ENCODE measurements at places on chromosomes 5 and 9.

DNA sequence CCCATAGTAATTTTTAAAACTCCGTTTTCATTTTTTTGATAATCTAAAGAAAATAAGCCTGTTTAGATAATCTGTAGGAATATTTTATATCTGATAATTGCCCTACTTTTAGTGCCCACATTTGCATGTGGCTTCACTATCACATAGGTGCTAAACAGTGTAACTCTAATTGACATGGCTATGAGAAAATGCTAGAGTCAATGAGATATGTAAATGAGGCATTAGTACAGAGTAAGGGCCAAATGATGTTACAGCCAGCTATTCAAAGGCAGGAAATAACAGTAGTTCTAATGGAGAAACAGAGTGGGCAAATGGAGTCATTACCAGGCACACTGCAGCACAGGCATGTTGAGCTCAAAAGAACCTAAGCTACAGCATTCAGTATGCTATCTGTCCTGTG lies 37.3 kb upstream of the GCNT4 start:
- DNase-seq, result no peak

DNA sequence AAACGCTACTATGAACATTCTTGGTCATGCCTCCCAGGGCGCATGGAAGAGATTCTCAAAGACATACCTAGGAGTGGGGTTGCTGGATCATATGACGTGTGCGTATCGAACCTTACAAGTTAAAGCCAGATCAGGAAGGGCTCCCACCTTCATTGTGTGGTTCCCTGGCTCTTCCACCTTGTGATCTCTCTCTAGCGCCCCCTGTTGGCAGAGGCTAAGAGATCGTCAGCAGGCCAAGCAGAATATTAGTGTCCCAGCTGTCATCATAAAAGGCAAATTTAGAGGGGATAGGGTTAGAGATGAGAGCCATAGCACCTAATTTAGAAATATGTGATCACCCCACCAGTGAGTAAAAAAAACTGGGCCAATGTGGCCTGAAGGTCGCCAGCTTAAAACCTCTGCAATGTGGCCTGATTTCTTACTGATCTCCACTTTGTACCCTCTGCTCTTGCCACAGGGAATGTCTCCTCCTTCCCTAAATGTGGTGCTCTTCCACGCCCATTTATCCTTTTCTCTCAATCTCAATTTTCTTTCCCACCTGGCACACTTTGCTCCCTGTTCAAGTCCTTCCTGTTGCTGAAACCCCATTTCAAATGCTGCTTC lies 91.7 kb upstream of the SHB start:
- peak; percentile 24 for DNase-seq

DNA sequence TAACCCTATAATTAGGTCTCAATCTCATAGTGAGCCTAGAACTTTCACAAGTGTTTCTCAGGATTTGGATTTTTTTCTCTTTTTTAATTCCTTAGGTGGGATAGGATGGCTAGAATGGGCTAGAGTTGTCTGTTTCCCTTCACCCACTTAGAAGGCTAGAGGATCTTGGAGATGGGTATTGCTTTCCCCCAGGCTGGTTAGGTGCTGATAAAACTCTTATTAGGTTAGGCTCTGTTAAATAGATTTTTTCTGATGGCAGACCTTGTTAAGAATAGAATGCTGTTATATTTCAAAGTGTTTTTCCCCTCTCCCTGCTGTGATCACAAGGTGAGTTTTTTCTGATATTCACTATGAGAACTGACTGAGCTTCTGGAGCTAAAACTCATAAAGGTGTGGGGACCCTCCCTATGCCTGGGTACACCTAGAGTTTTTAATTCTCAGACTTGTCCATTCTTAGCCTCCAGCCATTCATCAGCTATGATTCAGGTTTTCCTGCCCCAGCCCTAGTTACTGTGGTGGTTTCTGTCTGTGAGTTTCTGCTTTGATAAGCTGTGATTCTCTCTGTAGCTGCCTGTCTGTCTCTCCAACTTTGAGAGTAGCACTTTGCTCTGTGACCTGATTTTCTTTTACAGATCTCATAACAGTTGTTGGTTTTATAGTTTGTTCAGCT lies 132.4 kb downstream of the HACD4 start:
- DNase-seq, result no peak

DNA sequence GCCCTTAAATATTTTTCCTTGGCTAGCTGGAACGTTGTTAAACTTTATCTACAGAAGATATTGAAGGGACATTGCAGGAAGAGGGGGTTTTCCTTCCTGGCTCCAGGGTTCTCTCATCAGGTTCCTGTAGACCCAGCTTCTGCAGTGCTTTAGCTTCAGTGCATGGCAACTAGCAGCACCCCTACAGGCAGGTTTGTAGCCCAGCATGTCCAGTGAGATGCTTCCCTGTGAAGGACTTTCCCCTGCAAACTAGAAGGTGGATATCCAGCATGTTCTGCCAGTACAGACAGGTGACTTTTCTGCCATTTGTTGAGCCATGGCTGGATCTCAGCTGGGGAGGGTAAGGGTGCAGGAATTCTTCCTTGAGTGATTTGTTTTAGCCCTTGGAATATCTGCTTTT lies 10.4 kb downstream of the CCL28 start:
- DNase-seq, result no peak

DNA sequence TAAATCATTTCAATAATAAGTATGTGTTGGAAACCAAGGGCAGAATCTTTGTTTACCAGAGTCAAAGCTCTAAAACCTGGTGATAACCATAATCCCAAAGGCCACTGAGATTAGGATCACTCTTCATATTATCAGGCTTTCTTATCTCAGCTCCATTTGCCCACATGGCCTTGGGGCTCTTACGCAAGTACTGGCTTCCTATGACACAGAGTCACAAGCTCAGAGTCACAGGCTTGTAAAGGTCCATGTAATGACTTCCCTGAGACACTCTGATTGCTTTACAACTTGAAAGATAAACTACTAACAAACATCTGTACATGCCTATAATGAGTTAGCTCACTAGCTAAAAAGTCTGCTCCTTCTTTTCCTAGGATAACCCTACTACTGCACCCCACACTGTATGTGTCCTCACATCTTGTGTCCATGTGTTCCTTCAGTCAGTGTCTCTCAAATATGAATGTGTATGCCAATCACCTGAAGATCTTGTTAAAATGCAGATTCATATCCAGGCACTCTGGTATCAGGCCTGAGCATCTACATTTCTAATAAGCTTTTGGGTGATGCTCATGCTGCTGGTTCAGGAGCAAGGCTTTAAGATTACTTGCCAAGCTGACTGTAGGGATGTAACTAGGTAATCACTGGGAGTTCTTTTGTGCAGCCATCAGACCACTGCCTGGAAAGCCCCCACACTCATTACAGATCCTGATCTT lies 28.4 kb downstream of the SEMA6A start:
- DNase-seq, result no peak

GRCh38 chr9:115597330-115597895 lies 479.5 kb upstream of the TNC start:
- DNase-seq, result no peak

- no peak for DNase-seq
Measured at GRCh38 chr5:64872044-64872443, 103.3 kb downstream of the CWC27 start.

DNA sequence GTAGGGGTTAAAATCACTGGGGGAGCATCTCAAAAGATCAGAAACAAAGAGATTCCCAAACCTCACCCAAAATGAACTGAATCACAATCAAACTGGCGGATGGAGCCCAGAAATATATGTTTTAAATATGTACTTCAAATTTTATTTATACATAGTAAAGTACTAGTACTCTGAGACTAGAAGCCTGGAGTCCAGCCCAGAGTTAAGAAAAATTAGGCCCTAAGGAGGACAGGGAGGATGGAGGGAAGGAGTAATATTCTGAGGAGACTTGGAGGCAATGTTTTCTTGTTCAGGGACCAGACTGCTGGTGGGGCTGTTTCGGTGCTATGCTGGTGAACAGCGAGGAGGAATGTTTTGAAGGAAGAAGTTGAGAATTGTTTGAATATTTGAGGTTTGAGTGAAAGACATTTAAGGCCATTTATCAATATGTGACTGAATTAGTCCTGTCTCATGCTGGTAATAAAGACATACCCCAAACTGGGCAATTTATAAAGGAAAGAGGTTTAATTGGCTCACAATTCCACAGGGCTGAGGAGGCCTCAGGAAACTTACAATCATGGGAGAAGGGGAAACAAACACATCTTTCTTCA lies 552.4 kb upstream of the DAB2 start:
- DNase-seq, result no peak

- no peak for DNase-seq
Measured at GRCh38 chr5:78738693-78739300, 90.2 kb upstream of the LHFPL2 start.

- no peak for DNase-seq
Measured at GRCh38 chr5:102991802-102992201, 128.1 kb downstream of the GIN1 start.

DNA sequence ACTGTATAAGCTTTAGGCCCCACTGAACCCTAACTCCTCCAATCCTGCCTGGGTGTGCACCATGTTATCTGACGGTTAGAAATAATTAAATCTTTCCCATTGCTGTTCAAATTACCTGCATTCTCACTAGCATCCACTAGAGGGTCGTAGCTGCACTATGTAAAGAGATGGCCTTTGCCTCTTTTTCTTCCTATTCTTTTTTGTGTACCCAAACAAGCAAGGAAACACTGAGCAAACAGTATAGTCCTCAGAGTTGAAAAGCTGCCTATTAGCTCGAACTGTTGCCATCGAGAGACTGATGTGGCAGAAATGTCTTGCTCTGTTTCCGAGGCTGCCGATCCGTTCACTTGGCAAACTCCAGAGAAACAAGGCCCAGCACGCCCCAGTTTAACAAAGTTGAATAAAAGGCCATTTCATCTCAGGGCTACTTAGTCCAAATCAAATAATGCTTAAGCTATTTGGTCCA lies 163.8 kb upstream of the TRPM3 start:
- DNase-seq, result peak; percentile 3

GRCh38 chr5:1343931-1344901 lies 683 bp downstream of the CLPTM1L start:
- no peak for DNase-seq

DNA sequence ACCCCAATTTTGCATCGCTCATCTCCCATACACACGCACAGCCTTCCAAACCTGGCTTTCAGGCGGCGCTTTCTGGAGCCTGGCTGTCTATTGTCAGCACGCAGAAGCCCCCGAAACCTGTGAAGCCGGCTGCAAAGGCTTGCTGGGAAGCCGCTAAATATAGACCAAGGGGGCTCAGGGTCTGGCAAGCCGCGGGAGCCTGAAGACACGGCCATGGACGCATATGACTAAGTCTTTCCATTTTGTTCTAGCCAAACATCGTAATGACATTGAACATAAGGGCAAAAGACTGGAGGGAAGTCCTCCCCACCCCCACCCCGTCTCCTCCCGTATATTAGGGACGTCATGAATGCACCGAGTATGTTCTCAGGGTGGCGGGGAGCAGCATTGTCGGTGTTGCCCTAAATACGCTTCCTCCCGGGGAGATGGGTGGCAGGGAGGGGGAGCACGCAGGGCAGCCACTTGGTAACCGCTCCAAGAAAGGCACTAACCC lies 1.1 kb downstream of the CTNND2 start:
- DNase-seq, result no peak

GRCh38 chr5:148912714-148913398 lies 86.4 kb downstream of the ADRB2 start:
- no peak for DNase-seq

DNA sequence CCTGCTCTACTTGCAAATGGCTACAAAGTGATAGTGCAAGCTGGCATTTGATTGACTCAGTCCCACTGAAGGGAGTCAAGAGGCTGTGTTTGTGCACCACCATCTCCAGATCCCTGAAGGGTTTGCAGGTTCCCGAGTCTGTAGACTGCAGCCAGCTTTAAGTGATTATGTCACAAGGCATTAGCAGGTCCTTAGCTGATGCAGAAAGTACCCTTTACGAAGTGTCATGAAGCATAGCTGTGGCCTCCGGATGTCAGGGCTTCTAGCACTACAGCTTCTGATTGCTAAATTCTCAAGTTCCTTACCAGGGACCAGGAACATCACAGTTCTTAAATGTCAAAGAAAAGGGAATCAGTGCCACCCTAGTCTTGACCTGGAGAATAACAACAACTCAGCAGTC lies 311.3 kb upstream of the TRPC7 start:
- no peak for DNase-seq

DNA sequence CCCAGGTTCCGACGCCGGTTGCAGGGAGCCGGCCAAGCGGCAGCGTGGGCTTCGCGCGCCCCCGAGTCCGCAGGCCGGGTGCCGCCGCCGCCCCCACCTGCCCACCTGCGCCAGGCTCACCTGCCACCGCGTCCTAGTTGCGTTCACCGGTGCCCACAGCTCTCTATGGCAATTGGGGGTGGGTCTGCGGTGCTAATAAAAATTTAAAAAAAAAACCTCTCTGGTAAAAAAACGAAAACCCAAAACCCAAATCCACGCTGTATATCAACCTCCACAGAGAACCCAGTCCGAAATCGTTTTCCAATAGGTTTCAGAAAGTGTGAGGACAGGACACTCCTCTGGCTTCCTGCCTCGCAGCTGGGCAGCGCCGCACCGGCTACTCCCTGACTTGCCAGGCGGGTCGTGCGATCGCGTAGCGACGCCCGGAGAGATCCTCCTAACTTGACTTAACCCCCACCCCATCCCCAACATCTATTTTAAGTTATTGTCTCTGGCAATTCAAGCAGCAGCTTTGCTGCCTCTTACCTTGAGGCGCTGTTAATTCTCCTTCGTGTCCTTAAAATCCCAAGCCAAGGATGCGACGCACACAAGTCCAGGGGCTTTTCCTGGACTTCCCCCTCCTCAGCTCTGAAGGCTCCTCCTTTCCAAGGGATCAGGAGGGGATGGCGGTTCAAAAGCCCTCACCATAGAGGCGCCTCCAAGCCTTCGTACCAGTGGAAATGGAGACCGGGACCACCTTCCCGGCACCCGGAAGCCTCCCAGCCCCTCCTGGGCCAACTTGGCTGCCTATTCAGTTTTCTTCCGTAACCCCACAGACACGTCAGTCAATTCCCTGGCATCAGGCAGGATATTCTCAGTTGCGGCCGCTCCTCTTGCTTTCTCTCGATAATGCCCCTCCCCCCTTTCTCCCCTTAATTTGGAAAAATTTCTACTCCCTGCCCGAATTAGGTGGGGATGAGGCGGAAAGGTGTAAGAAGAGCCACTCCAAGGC lies 1639.4 kb upstream of the C9orf72 start:
- no peak for DNase-seq

DNA sequence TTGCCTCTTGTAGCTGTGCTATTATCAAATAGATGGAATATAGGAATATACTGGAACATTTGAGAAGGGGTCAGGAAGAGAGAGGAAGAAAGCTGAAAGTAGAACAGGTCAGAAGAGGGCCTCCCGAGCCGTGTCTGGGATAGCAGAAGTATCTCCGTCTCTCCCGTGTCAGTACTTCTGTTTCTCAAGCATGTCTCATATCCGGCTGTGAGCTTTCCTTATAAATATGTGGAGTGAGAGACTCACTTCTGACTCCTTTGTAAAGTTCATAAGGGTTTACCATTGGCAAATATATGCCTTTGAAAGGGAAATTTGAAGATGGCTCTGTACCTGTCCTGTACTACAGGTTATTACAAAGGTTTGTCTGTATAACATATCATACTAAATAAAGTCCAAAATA lies 50.3 kb downstream of the MOCS2 start:
- DNase-seq, result no peak

- DNase-seq, result peak; percentile 48
Measured at GRCh38 chr5:143008809-143009521, 238.8 kb downstream of the ARHGAP26 start.
